ENCODE measurements at places on chromosomes 5 and 9.

DNA sequence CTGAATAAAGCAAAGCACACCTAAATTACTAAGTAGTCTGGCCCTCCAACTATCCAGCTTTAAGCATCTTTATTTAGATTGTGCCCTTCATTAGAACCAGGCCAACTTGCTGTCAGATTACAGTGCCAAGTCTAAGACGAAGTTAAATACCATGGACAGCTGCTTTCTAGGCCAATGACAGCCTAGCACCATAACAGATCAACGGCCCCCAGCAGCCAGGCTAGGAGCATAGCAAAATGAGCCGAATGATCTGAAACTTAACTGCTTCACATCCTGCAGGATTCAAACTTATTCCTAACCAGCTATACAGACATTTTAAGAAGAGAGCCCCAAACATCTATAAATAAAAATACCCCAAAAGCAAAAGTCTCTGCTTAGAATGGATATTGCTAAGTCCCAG is 6.8 kb downstream of the SLC24A2 start:
- DNase-seq = no peak

DNA sequence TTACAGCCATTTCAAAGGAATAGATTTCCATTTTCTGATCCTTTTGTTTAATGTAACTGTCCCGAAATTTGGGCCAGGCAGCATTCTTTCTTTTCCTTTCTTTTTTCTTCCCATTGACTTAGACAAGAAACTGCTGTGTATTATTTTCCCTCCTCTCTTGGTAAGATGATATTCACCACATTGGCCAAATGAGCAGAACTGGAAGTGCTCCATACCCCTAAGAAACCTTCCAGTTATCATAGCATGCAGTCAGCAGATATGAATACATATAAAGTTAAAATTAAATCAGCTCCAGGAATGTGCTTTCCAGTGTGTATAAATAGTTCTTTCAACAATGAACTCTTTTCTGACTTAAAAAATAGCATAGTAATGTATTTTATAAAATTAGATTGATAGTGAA is 168.5 kb upstream of the GAS1 start:
- DNase-seq = no peak

- no peak for DNase-seq
Measured at GRCh38 chr9:131418143-131419025, 24.5 kb downstream of the PRRC2B start.

DNA sequence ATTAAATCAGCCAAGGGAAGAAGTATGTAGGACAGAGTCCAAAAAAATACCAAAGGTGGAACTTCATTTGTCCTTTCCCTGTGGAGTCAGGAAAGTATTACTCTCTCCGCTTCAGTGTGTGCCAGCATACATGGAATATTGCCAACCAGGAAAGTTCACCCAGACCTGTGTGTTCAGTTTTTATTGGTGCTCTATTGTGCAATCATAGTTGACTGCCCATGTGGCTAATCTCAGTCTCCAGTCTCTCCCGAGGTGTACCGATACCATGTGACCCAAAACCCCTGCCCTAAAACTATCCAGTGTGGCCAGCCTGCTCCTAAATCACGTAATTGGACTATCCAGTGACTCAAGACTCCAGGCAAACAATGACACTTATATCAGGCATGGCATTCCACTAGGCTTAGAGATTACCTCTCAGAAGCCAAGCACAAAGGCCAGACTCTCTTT is 38.8 kb downstream of the NFX1 start:
- no peak for DNase-seq

- no peak for DNase-seq
Measured at GRCh38 chr5:32231929-32232328, 57.8 kb upstream of the GOLPH3 start.

- DNase-seq = no peak
Measured at GRCh38 chr5:95059636-95060035, 225.3 kb downstream of the MCTP1 start.

GRCh38 chr5:132752581-132753125 is 5.4 kb downstream of the CCNI2 start:
- no peak for DNase-seq

GRCh38 chr9:93033531-93033930 is 25.0 kb upstream of the SUSD3 start:
- no peak for DNase-seq

- no peak for DNase-seq
Measured at GRCh38 chr5:32506201-32506661, 61.7 kb upstream of the ZFR start.

DNA sequence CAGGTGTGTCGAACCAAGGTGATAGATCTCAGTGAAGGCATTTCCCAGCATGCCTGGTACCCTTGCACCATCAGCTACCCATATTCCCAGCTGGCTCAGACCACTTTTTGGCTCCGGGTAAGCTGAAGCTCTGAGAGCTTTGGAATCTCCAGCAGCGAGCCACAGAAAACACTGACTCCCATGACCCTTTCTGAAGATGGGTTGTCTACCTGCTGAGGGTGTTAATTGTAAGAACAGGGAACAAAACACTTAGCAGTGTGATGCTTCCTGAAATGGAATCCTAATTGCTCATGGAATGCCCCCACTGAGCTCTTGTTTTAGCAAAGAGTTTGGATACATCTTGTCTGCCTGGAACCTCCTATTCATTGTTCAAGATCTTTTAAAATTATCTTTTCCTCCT is 177.7 kb downstream of the PAPPA start:
- DNase-seq = no peak

DNA sequence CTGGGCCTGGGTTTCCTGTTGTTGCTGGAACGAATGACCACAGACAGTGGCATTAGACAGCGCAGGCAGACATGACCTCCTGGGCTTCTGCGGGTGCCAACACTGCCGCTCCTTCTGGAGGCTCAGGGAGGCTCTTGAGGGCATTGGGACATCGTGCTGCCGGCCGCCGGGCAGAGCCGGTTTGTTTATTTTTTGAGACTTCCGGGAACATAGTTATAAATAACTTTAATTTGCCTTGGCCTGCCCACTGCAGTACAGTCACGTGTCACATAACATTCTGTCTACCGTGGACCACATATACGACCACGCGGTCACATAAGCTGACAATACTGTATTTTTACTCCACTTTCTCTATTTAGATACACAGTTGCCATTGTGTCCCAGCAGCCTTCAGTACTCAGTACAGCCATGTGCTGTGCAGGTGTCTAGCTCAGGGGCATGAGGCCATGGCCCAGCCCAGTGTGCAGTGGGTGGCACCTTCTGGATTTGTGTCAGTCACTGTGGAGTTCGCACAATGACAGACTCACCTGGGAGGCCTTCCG is 8.2 kb upstream of the TOR4A start:
- no peak for DNase-seq

DNA sequence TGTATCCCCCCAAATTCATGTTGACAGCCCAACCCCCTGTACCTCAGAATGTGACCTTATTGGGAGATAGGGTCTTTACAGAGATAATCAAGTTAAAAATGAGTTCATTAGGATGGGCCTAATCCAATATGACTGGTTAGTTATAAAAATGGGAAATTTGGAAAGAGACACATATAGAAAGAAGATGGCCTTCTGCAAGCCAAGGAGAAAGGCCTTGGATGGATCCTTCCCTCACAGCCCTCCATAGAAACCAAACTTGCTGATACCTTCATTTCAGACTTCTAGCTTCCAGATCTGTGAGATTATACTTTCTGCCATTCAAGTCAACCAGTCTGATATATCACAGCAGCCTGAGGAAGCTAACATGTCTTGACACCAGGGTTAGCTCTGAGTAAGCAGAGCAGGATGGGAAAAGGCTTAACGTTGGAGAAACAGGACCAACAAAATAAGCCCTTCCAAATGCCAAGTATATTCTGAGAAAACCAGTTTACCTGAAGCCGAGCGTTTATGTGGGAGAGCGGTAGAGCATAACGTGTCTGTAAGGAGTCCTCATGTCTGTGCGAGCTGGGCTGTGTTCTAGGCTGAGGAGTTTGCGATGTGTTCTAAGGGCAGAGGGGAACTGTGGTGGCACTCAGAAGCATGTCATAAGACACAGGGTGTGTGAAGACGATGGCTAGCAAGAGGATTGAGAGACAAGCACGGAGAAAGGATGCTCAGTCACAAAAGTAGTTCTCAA is 206.1 kb downstream of the PIK3R1 start:
- DNase-seq = no peak

GRCh38 chr5:2704111-2704510 is 47.4 kb downstream of the IRX2 start:
- DNase-seq = no peak

DNA sequence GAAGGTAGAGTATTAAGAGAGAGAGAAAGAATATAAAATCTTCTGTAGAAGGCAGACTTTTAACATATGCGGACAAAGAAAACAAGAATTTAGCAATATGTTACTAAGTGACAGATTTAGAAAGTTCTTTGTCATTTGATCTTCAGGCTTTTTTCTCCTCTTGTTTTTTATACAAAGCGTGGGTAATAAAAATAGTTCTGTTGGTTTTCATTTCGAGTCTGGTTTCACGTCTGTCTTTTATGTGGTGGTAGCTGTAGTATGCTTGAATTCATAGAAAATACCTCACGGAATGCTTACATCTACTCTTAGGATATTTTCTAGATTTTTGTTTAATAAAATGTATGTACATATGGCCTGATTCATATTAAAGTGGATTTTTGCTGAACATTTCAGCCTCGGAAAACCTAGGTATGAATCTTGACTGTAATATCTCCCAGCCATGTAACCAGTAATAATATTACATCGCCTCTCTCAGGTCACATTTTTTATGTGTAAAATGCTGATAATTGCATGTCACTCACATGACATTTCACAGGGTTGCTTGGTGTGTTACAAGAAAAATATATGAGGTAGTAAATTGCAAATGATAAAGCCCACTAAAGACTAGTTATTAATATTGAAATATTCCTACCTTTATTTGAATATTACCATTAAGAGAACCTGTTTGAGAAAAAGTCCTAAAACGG is 72.5 kb upstream of the TAF11L2 start:
- no peak for DNase-seq

DNA sequence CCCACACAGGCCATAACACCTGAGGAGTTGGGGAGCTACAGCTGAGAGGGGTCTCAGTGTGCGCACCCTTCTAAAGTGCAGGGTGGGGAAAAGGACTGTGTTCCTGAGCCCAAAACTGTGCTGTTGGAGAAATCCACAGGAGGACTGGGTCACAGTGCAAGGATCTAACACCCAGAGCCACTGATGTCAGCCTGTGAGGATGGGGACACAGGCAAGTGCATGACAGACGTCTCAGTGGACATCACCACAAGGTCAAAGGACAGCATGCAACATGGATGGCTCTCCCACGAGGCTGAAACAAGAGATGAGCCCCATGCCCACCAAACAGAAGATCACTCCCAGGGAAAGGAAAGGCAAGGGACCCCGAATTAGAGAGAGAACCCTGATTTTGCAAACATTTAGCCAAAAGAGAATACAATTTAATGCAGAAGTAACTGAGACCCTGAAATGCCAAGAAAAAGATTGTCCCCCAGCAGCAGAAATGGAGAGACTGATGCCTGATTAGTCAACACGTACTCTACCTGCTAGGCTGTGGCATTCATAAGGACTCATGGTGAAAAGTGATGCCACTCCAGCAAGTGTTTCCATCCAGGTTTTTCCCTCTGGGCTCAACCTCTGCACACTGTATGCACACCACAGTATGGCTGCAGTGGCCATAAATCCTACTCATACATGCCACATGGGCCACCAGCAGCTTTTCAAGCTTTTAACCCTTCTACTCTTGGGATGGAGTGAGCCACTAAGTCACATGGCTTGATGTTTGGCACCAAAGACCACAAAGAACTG is 14.2 kb downstream of the KLF9 start:
- no peak for DNase-seq

DNA sequence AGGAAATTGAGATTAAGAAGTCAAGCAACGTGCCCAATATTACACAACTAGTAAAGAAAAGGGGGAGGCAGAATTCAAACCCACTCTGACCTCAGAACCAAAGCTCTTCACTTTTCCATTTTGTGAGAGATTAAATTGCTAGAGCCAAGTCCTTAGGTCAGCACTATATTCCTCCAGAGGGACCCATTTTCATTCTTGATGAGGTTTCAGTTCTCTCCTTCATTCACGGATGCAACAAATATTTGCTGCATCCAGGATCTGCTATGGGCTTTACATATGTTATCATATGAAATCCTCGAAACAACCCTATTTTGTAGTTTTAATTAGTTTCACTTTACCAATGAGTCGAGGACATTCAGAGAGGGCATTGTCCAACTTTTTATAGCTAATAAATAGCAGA is 239.2 kb downstream of the EFNA5 start:
- DNase-seq = no peak

GRCh38 chr5:114883675-114884074 is 286.0 kb downstream of the TRIM36 start:
- no peak for DNase-seq

GRCh38 chr5:9380109-9380508 is 165.8 kb downstream of the SEMA5A start:
- no peak for DNase-seq

- no peak for DNase-seq
Measured at GRCh38 chr5:20618340-20618739, 630.3 kb upstream of the CDH18 start.

DNA sequence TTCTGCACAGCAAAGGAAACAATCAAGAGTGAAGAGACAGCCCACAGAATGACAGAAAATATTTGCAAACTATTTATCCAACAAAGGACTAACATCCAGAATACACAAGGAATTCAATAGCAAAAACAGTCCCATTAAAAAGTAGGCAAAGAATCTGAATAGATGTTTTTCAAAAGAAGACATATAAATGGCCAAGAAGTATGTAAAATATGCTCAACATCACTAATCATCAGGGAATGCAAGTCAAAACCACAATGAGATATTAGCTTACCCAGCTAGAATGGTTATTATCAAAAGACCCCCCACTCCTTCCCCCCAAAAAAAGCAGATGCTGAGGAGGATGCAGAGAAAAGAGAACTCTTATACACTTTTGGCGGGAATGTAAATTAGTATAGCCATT is 13.4 kb upstream of the OR13C8 start:
- DNase-seq = no peak

DNA sequence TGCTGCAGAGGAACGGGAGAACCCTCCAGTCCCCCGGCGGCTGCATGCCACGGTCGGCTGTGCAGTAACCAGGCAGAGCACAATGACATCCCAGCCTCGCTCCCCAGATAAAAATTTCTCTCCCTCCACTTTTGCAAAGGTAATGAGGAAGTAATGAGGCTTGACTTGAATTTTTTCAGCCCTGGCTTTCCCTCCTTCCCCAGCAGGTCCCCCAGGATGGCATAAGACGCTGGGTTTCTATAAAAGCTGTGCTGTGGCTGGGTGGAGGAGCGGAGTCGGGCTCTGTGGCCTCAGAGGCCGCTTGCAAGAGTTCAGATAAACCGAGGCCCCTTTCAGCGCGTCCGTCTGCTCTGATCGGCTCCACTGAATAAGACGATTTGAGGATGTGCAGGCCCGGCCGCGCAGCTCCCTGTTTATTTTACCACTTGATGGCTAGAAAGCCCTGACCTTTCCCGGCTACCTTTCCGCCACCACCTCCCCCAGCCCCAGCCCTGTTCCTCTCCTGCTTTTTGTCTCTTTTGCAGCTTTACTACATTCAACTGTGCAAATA is 351.9 kb upstream of the IRX2 start:
- no peak for DNase-seq

All from activated T-helper 1 cell treated with Interleukin-2 at 50 U/mL for 16 hours (primary cell).